ENCODE measurements at places on chromosomes 12 and 14.

DNA sequence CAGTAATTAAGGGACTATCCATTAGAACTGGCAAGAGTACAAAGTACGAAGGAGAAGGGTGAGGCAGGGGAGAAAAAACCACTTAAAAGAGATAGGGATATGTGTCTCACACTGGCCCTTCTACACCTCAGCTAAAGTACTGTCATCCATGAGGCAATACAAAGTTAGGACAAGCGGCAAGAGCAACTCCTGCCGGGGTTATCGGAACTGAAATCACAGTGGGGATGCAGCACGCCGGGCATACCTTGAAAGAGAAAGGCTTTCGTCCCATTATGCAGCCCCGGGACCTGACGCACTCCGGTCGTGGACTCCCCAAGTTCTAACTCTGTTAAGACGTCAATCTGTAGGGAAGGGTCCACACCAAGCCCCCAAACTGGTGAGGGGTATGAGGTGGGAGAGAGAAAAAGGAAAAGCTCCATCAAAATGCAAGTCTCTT is 1.1 kb downstream of the NELL2 start:
- DNase-seq = peak; percentile 31

GRCh38 chr14:99231161-99231849 is 40.7 kb downstream of the BCL11B start:
- DNase-seq = no peak

- DNase-seq = no peak
These were observed 40.0 kb upstream of the DDX11 start for GRCh38 chr12:31033681-31034080.

DNA sequence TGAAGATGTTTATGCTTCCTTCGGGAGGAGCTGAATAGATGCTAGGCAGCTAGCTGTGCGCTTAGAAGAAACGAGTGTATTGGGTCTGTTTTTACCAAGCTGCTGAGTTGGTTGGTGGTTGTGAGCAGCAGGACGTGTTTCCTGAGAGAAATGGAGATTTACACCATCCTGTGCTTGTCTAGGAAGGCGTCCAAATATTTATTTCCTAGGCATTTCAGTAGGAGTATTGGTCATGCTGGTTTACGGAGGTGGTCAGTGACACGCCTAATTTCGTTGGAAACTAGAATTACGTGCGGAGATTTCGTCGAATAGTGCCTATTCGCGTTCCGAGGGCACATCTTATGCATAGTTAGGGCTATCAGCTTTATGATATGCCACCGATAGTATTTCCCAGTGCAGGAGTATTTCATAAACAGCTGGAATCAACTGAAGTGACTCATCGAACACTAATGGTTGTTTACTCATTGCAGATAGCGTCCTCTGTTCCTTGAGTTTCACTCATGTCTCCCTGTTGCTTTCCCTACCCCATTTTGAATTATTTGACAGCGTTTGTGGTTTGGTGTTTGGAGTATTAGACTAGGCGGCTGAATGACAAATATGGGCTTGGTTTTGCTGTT is 780 bp downstream of the TBC1D15 start:
- DNase-seq = peak; percentile 30

DNA sequence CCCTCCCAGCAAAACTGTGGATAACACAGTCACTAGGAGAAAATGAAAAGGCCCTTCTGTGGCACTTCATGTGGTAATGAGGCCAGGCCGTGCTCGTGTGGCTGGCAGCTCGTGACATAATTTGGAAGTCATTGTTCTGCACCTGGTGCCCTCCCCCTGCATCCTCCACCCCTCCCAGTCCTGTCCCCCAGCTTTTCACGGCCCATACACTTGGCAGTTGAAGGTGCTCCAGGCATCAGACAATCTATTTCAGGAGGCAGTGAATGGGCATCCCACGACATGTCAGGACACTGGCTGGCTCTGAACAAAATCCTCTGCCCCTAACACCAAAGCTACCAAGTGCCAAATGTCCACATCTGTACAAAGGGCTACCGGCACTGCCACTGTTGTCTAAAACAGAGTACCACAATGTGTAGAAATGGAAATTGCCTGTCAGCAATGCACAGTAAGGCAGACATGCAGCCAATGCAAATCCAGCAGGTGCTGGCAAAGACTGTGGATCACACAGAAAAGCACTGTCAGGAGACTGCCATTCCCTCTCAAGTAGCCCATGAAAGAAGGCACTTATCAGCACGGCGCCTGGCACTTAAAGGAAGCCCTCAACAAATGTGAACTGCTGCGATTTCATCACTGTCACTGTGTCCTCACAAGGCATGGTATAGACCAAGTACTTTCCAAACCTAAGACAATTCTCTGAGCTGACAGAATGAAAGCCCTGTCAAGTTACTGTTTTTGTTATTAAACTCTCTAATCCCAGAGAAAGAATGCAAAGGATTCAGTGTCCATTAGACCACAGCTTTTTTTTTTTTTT is 39.1 kb downstream of the CORO1C start:
- DNase-seq = no peak

DNA sequence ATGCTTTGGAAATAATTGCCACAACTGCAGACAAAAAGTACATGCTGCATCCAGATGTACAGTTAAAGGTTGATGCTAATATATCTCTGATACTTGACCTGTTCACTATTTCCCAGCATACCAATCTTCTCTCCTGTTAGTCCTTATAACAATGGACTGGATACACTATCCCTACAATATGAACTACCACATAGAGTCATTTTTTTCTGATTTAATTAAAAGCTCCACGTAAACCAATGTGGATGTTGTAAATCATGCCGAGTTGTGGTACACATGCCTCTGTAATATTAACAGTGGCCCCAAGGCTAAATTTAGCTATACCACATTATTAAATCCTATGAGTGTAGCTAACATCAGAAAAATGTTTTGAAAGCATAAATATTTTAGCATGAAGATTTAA is 469.1 kb upstream of the RPL10L start:
- no peak for DNase-seq

- DNase-seq = no peak
These were observed 30.8 kb downstream of the PLEKHG3 start for GRCh38 chr14:64734990-64735389.

DNA sequence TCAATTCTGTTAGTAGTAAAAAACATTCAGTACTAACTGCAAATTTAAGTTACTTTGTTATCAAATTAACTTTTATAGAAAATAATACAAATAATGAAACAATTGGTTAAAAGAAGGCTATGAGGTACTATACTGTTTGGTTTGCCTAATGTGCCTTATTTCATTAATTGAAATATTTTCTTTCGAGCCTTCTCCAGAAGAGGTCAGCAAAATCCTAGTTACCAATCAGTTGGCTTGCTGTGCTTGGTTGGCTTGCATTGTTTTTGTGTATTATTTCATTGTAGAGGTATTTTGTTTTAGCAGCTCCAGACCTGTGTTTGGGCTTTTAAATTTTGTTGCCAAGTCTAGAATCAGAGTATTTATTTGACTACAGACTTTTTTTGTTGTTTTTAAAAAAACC is 68.5 kb downstream of the AEBP2 start:
- no peak for DNase-seq

- DNase-seq = peak; percentile 55
These were observed 7.1 kb downstream of the ARHGDIB start for GRCh38 chr12:14954269-14954668.

- peak; percentile 18 for DNase-seq
These were observed 72.9 kb upstream of the ELK3 start for GRCh38 chr12:96121271-96121711.

GRCh38 chr14:96584199-96584906 is 82.2 kb downstream of the PAPOLA start:
- DNase-seq = peak; percentile 16

GRCh38 chr12:128761379-128761790 is 62.4 kb downstream of the SLC15A4 start:
- DNase-seq = no peak
